ENCODE measurements at places on chromosomes 13 and 19.

- no peak for DNase-seq
These were observed 1.3 kb upstream of the C3 start for GRCh38 chr19:6721773-6722172.

DNA sequence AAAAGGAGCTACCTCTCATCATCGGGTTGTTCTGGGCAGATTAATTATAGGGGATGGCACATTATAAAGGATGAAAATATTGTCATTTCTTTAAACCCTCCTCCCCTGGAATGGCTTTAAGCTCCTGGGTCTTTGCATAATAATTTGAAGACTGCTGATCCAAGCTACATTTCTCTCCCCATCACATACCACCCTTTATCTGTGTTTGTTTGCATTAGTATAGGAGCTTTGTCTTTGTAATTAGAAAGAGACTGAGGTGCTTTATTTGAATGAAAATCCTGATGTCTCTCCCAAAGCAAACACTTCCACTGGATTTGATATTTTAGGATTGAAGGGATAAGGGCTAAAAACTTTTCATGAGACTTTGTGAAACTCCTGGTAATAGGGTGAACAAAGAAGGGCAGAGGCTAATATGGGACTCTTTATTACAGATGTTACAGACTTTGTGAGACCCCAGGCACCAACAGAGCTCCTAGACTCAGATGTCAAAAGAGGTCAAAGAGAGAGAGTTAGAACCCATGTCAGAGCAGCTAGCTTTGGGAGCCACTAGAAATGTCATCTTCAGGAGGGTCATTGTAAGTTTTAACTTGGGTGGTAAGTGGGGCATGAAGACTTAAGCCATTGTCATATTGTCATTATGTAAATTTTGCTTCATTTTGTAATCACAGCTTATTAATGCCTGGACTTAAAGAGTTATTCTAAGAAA is 75.3 kb upstream of the RXFP2 start:
- DNase-seq: no peak

GRCh38 chr19:44731622-44732021 is 16.9 kb upstream of the BCL3 start:
- no peak for DNase-seq

GRCh38 chr19:45152504-45153338 is 8.1 kb downstream of the NKPD1 start:
- DNase-seq: peak; percentile 63

- DNase-seq: no peak
These were observed 18.9 kb downstream of the KDM4B start for GRCh38 chr19:4987692-4988370.

- no peak for DNase-seq
These were observed 2.4 kb downstream of the BTBD2 start for GRCh38 chr19:2012941-2013682.

DNA sequence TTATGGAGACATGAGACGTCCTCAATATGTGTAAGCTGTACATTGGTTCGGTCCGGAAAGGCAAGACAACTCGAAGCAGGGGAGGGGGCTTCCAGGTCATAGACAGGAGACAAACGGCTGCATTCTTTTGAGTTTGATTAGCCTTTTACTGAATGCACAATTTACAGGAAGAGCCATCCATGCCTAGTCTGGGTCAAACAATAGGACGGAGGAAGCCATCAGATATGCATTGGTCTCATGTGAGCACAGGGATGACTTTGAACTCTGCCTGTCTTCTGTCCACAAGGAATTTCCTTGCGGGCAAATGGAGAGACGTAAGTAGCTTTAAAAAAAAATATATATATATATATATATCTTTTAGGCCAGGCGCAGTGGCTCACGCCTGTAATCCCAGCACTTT is 1.9 kb upstream of the CCNP start:
- DNase-seq: no peak

DNA sequence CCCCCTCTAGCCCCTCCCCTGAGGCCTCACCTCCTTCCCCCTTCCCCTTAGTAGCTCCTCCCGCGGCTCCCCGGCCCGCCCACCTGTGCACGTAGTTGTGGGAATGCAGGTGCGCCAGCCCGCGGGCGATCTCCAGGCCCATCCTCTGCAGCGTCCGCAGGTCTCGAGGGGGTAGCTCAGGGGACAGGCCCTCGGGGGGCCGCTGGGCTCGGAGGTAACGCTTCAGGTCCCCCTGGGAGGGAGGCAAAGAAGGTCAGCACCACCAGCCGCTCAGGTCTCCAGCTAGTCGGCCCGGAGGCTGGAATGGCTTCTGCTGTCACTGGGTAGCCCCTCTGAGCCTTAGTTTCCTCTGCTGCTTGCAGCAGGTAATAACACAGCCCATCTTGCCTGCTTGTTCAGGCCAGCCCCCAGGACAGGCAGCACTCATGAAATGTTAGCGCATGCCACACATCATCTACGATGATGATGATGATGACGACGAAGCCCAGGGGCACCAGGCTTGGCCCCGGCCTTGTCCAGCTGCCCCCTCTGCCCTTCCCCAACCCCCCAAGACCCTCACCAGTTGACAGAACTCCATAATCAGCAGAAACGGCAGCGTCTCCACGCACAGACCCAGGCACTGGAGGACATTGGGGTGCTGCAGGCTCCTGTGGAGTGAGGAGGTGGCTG is 9.2 kb downstream of the LMTK3 start:
- DNase-seq: no peak

DNA sequence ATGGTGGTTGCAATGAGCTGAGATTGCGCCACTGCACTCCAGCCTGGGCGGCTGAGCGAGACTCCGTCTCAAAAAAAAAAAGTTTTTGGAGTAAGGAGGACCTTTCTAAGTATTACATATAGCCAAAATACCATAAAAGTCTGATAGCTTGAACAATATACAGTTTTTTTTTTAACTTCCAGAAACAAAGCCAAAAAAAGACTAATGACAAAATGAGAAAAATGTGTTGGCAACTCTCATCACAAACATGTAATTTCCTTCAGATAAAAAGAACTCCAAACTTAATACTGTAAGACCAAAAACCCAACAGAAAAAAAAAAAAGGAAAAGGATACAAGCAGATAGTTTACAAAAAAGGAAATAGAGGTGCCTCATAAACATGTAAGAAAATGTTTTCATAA is 68.2 kb upstream of the MED4 start:
- peak; percentile 53 for DNase-seq

- no peak for DNase-seq
These were observed 14.0 kb downstream of the GP6 start for GRCh38 chr19:55024111-55024510.

GRCh38 chr13:26436914-26437313 is 120.6 kb upstream of the WASF3 start:
- DNase-seq: no peak

DNA sequence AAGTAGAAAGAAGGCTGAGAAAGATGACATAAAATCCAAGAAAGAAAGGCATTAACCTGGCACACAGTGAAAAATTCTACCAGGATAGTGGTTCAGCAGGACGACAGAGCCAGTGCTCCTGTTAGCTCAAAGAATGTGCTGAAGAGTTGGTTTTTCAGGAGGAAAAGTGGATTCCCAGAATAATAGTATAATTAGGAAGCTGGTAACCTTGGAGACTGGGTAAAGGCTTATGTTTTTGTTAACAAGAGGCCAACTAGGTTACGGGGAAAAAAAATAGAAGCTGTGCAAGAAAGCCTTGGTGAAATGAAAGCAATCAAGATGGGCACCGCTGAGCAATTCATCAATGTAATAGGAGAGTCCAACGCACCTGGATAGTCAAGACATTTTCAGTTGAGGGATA is 54.7 kb downstream of the SLC15A1 start:
- DNase-seq: peak; percentile 11

- DNase-seq: no peak
These were observed 46.7 kb downstream of the ZNF729 start for GRCh38 chr19:22332924-22333323.

- DNase-seq: no peak
These were observed 261.9 kb upstream of the SOX21 start for GRCh38 chr13:94974015-94974951.

- peak; percentile 66 for DNase-seq
These were observed 244.9 kb downstream of the NDFIP2 start for GRCh38 chr13:79725841-79726240.

- DNase-seq: no peak
These were observed 72.3 kb upstream of the UQCRFS1 start for GRCh38 chr19:29285187-29285687.

GRCh38 chr19:42508892-42509444 is 19.3 kb downstream of the CEACAM1 start:
- no peak for DNase-seq

GRCh38 chr19:35209646-35210045 is 18.9 kb downstream of the FAM187B start:
- no peak for DNase-seq

GRCh38 chr13:60654415-60654814 is 257.4 kb downstream of the TDRD3 start:
- DNase-seq: peak; percentile 46

- DNase-seq: no peak
These were observed 297.9 kb downstream of the NDFIP2 start for GRCh38 chr13:79778741-79779460.

DNA sequence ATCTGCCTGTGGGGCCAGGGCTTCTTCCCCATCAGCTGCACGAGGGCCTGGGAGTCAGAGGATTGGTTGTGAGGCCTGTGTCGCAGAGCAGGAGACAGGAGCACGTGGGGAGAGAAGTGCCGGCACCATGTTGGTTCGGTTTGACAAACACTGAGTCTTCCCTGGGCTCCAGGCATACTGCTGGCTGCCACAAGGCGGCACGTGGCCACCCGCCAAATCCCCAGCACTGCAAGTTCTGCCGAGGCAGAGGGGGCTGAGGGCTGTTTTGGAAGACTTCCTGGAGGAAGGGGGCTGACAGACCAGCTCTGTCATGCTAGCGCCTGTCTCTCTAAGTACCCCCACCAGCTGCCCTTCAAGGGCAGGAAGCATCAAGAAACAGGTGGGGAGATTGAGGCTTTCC is 9.5 kb downstream of the SHANK1 start:
- DNase-seq: no peak

DNA sequence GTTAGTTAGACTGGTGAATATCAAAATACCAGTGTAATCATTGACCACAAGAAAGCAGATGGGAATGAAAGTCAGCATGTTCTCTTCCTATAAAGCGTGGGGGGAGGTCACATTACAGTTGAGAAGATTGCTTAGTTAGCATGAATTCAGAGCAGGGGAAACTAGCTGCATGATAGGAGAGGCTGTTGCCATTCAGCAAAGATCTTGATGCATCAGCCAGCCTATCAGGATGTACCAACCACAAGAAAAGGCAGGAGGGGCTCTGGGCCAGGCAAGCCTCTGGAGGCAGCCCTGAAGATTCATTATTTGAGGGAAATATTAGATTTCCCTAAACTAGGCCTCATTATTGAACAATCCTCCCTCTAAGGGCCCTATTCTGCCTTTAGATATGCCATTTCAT is 5.0 kb upstream of the MTMR6 start:
- peak; percentile 46 for DNase-seq

All from muscle of leg (tissue), 16 donors.